Stimulated activated CD4-positive, alpha-beta T cell treated with anti-CD3 and anti-CD28 coated beads, Interleukin-2, amount 100 ng/mL, for 4 hours (primary cell): ENCODE measurements at places on chromosomes 1 and 21.

- DNase-seq: no peak
Observed at GRCh38 chr1:8856689-8857412, 21.6 kb downstream of the ENO1 start.

DNA sequence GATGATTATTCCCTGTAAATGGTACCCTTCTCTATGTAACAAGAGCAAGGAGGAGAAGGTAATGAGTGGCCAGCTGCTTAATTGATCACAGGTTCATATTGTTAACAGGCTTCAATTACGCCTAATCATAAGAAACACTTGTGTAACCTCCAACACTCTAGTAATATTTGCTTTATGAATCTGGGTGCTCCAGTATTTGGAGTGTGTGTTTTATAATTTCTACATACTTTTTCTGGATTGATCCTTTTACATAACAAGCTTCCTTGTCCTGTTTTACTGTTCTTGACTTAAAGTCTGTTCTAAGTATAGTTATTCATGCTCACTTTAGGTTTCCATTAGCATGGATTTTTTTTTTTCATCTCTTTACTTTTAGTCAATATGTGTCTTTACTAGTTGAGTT is 984.2 kb downstream of the AMY1C start:
- DNase-seq: no peak

DNA sequence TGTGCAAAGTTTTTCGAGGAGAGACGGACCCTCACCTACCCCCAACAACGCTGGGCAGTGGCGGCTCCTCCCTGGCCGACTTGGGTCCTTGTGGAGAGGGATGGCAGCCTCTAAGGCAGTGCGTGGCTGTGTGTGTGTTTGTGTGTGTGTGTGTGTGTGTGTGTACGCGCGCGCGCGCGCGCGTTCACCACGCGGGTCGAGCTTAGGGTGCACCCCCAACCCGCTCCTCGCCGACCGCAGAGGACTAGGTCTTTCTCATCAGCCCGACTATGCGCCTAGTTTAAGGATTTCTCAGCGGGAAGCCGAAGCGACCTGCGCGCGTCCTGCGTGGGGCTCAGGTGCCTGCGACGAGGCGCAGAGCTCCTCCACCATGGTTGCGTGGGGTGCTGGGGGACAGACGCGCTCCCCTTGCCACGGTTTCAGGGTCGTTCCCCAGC is 940 bp downstream of the SOX13 start:
- no peak for DNase-seq

DNA sequence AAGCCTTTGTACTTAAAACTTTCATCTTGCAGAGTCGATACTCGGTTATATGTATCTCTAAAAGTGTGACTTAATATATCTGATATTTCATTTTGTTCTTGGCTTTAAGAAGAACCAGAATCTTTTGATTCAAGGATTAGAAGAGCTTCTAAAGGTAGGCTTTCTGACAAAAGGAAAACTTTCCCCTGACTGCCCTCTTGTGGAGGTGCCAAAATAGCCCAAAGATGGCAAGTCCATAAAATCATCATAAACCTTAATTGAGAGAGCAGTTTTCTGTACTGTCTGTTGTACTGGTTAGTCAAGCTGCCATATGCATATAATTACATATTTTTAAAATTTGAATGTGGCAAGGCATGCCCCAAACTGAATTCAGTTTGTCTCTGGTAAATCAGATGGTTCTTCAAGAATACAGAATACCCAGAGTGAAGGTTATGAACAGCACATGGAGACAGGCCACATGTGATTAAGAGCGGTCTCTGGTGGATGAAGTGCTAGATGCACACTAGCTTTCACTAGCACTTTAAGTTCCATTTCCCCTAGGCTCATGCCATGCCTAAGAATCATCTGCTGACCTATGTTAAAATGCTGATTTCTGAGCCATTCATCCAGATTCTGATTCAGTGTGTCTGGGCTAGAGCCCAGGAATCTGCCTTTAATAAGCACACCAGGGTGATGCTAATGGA is 27.7 kb upstream of the ELAVL4 start:
- DNase-seq: no peak
